Effector memory CD4-positive, alpha-beta T cell (primary cell): ENCODE measurements at places on chromosomes 6 and 20.

DNA sequence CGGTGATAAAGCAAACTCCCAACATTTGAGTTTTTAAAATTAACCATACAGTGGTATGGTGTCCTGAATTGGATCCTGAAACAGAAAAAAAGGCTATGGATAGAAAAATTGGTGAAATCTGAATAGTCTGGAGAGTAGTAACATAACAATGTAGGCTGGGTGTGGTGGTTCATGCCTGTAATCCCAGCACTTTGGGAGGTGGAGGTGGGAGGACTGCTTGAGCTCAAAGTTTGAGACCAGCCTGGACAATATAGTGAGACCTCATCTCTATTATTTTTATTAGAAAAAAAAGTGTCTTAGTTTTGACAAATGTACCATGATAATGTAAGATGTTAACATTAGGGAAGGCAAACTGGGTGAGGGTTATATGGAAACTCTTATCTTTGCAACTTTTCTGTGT, 11.0 kb downstream of the EEF1A1 start:
- peaks cover 2% of the 10 kb centered on the region for H3K36me3 ChIP-seq
- H3K27me3 ChIP-seq: no peaks in the 10 kb centered on the region
- H3K4me3 ChIP-seq: no peak overlapping the region
- no peak for DNase-seq

GRCh38 chr20:58811334-58811733, 39.4 kb downstream of the GNAS-AS1 start:
- H3K4me1 ChIP-seq: no peaks in the 10 kb centered on the region
- no peaks in the 10 kb centered on the region for H3K36me3 ChIP-seq
- H3K27me3 ChIP-seq: no peaks in the 10 kb centered on the region
- H3K27ac ChIP-seq: no peak overlapping the region
- no peak for DNase-seq
- no peak overlapping the region for H3K4me3 ChIP-seq

GRCh38 chr6:133827766-133828165, 61.1 kb upstream of the TCF21 start:
- no peaks in the 10 kb centered on the region for H3K4me1 ChIP-seq
- H3K4me3 ChIP-seq: no peak overlapping the region
- peaks cover 3% of the 10 kb centered on the region for H3K27me3 ChIP-seq
- no peak for DNase-seq

DNA sequence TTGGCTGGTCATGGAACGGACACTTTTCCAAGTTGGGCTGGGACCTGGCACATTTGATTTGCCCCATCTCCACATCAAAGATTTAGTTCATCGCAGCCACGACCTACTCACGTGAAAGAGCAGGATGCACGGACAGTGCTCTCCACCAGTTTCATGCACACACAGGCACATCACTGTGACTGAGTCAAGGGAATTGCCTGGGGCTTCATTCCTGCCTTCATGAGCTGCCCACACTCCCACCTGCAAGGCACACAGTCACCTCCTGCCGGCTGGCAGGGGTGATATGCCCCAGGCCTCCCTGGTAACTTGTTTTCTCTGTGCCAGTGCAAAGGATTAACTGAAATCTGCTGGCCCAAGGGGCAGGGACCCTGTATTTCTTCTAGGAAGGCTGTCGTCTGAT, 23.3 kb upstream of the CST1 start:
- H3K27ac ChIP-seq: no peak overlapping the region
- no peak overlapping the region for H3K4me3 ChIP-seq
- no peak for DNase-seq

DNA sequence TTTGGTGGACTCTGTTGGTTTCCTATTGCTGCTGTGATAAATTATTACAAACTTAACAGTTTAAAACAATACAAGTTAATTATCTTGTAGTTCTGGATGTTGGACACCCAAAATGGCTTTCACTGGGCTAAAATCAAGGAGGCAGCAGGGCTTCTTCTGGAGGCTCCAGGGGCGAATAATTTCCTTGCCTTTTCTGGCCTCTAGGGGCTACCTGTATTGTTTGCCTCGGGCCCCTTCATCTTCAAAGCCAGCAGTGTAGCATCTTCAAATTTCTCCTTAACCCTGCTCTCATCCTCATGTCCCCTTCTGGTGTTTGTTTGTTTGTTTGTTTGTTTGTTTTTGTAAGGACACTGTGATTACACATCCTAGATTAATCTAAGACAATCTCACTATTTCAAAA, 60.5 kb upstream of the ANKEF1 start:
- no peaks in the 10 kb centered on the region for H3K4me1 ChIP-seq
- H3K36me3 ChIP-seq: no peaks in the 10 kb centered on the region
- no peak overlapping the region for H3K27ac ChIP-seq
- no peaks in the 10 kb centered on the region for H3K27me3 ChIP-seq
- no peak overlapping the region for H3K4me3 ChIP-seq
- no peak for DNase-seq
